ENCODE measurements at places on chromosomes 4 and X.

- DNase-seq, result no peak
Measured at GRCh38 chrX:124256216-124256615, 76.2 kb upstream of the TEX13D start.

- no peak for DNase-seq
Measured at GRCh38 chr4:151687021-151687640, 73.7 kb downstream of the GATB start.

DNA sequence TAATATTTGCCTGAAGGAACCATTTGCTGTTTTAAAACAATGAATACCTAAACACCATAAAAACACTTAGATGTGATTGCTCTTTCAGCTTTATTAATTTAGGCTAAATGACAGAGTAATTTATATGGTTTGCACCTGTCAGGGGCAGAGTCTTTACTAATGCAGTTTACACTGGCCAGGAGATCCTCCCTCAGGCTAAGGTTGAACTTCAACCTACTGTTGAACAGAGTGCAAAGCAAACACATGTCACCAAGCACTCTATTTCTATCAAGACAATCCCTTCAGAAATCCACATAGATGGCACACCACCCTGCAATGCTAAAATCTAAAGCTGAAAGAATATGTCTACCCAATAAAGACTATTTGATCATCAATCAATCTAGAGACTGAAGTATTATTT is 147.3 kb downstream of the KLHL13 start:
- DNase-seq, result no peak

DNA sequence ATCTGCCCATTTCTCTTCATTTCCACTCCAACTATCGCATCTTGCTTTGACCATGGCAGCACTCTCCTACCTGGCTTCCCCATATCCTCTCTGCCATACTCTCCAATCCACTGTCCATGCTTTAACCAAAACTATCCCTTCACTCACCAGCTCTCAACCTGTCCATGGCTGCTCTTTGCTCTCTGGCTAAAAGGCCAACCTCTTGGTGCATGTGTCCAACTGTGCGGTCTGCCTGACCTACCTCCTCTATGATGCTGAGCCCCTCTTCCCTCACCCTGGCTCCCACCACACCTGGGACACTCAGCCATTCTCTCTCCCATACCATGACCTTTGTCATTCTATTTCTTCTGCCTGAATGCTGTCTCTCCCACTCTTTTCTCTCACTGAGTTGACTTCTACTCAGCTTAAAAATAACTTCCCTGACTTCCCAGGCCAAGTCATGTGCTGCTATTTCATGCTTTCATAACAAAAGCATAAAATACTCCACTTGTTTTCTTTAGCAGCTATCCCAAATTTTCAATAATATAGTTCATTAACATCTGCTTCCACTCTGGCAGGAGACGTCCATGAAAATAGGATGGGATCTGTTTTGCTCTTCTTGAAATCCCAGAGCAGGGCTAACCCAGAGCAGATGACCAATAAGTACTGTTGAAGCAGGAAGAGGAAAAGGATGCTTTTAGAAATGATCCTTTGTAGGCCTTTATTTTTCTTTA is 29.8 kb upstream of the KLF3 start:
- DNase-seq, result no peak

- no peak for DNase-seq
Measured at GRCh38 chr4:159227378-159227777, 124.5 kb downstream of the RAPGEF2 start.

DNA sequence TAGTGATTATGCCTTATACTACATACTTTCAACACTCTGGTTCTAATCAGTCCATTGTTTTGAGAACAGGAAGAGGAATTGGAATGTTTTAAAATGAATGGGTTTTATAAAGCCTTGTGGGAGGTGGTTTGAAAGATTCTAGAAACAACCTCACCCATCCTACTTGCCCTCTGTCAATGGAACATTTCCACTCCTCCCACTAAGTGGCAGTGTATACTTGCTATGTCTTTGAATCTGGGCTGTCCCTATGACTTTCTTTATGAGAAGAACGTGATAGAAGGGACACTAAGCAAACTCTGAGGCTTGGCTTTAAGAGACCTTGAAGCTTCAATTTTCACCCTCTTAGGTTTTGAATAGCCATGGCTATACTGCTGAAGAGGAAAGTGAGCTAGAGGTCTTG is 611.2 kb downstream of the PPP4R3C start:
- DNase-seq, result no peak

GRCh38 chrX:20066968-20067708 is 49.6 kb downstream of the MAP7D2 start:
- peak; percentile 19 for DNase-seq

- DNase-seq, result no peak
Measured at GRCh38 chr4:75671802-75672421, 1.3 kb downstream of the G3BP2 start.

- peak; percentile 0 for DNase-seq
Measured at GRCh38 chrX:135185795-135186443, 14.7 kb upstream of the CT55 start.

DNA sequence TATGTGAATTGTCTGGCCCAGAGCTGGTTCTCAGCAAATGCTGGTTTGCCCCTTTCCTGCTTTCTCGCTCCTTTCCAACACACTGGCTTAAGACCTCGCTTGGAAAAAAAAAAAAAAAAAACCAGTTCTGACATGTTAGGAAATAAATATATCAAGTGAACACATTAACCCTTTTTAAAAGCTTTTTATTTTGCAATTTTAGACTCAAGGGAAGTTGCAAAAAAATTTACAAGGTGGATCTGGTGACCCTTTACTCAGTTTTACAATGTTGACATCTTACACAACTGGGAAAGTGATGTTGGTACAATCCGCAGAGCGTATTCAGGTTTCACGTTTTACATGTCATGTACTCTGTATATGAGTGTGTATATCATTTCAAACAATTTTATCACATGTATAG is 100.1 kb downstream of the RTL5 start:
- peak; percentile 23 for DNase-seq

DNA sequence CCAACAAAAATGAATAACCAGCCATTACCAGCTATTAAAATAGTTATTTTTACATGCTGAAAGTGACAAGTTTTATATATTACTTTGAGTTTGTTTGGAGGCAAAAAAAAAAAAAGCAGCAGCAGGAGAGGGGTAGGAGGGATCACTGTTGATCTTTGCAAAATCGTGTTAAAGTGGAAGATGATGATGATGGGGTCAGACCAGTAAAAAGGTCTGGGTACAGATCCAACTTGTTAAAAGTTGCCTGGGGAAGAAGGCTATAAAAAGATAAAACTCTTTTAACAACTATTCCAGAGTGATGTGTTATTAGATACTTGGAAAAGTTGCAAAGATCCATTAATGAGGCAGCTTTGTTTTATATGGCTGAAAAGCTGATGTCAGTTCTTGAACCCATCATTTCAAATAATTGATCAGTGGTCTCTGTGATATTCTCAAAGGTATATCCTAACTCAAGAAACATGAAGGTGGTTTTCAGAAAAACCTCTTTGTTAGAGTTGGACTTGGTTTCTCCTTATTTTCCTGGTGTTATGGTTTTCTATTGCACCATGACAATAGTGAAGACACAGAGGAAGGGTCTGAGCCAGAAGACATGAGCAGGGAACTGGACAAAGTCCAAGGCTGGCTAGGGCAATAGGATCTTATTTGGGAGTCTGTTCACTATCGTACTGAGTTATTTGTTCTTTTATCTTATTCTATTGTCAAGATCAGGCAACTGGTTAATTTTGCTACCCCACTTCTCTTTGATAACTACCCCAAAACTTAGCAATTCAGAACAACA is 44.8 kb downstream of the EDNRA start:
- DNase-seq, result no peak

DNA sequence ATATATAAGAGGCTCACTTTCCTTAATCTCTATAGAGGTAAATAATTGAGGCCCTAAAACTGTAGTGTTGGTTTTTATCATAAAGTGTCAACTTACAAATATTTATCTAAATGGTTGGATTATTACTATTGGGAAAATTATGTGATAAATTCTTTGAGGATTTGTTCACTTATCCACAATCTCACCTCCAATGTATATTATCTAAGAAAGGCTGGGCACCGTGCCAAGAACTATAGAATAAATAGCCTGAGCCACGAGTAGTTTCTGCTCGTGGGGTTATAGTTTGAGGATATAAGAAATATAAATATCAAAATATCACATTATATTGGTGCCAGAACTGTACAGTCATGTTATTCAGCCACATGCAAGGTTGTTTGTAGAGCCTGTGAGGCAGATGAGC is 177.9 kb downstream of the VEGFC start:
- no peak for DNase-seq

DNA sequence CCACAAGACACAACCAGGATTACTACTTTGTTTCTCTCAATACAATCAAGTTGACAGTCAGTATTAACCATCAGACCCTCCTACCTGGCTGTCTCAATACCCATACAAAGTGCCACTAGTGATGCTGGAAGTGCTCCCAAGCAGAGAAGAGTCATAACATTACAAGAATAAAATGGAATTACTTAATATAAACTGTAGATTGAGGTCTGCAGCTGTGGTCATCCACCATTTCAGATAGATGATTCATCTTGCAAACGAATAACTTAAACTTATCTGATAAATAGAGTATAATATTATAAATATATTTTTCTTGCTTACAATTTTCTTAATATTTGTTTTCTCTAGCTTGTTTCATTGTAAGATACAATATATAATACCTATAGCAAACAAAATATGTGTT is 1034.2 kb upstream of the PCDH10 start:
- no peak for DNase-seq
